ENCODE measurements at places on chromosomes 1 and 21.

GRCh38 chr1:169109561-169110134 is 3.2 kb downstream of the ATP1B1 start:
- no peak for DNase-seq

GRCh38 chr1:198088360-198089071 is 68.3 kb upstream of the NEK7 start:
- no peak for DNase-seq

- DNase-seq: no peak
These were observed 27.8 kb downstream of the ASAP3 start for GRCh38 chr1:23456226-23456625.

- no peak for DNase-seq
These were observed 190.0 kb upstream of the EDN2 start for GRCh38 chr1:41674522-41674921.

DNA sequence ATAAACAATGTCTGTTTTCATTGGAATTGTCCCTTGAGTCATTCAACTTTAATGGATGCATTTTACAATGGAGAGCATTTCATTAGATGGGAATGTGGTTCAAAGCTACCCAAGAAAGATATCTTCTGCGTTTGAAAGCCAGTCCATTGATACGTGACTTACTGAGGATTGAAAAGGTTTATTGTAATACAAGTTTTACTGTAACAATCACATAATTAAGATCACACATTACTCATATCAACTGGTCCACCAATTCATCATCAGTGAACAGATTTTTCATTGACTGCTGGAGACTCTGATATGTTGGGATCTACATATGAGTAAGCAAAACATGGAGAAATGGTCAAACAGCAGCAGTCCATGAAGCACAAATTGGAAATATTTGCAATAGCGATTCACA is 32.8 kb downstream of the KRTAP24-1 start:
- no peak for DNase-seq

- no peak for DNase-seq
These were observed at the start of gene CDK18 for GRCh38 chr1:205504311-205505075. Gene CDK18 (plus strand): TSS chr1:205504669. CDS start chr1:205523168, 18,499 bp downstream.

- no peak for DNase-seq
These were observed 27.5 kb downstream of the EPHA2 start for GRCh38 chr1:16128338-16128741.

DNA sequence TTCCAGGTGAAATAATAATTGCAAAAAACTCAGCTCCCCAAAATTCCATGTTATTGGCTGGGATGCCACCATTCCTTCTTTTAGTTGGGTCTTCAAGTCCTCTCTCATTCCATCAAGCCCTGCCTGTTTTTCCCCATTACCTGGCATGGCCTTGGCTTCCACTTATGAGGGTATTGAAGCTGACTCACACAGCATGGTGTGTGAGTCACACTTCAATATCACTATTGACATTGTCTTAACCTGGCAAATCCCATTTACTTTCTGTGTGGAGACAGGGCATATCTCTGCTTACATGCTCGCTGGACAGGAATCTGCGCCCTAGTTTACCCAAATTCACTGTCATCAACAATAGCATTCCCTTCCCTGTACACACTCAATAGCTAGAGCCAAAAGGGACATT is 1806.8 kb downstream of the BRINP3 start:
- DNase-seq: no peak

- no peak for DNase-seq
These were observed 20.4 kb upstream of the TTC4 start for GRCh38 chr1:54695221-54695620.

DNA sequence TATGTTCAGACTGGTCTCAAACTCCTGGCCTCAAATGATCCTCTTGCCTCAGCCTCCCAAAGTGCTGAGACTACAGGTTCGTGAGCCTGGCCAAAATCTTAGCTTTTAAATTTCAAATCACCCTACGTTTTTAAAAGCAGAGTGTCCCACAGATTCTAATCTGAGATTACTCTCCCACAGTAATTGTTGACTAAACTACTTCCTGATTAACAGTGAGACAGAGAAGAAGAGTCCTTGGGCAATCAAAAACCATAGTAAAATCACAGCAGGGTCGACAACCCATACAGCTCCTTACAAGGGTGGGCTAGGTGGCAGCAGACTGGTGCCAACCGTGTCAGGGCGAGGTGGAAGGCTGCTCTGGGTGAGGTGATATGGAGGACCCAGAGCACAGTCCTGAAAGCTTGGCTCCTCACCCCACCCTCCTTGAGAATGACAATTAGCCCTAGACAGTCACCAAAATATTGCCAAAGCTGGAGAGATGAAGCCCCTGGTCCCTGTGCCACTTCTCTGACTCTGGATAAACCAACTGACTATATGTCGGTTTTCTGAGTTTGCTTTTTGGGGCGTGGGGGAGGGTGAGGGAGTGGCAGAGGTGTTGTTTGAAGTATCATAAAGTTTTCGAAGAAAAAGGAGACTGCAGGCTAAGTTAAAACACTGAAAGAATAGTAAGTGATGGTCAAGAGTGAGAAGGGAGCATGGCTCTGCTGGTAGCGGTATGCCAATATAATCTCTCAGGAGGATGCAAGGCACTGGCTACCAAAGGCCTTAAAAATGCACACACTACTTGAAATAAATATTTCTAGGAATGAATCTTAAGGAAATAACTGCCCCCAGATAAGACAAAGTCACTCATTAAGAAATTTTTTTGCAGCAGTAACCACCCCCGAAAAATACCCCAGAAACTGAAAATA is 86.8 kb downstream of the SLC45A1 start:
- DNase-seq: no peak

GRCh38 chr1:233719655-233720341 is 105.9 kb downstream of the KCNK1 start:
- DNase-seq: no peak

DNA sequence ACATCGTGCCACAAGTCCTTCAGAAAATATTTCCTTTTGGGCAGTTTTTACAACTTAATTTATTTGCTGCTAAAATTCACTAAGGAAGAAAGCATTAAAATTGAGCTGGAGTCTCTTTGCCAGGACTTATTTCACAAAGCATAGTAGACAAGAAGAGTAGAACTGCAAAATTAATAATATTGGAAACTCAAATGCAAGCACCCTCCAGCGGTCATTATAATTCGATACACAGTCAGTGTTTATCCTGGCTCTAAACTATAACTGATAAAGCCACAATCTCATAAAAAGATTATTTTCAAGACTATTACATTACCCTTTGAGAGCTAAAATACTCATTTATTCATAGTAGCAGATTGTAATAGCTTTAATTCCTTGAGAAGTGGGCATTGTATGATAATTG is 655.4 kb downstream of the RWDD3 start:
- no peak for DNase-seq
